COR-L47 (cell line): ENCODE measurements at places on chromosomes 2 and 18.

GRCh38 chr2:179129574-179130238, 79.8 kb upstream of the CCDC141 start:
- no peak for DNase-seq

DNA sequence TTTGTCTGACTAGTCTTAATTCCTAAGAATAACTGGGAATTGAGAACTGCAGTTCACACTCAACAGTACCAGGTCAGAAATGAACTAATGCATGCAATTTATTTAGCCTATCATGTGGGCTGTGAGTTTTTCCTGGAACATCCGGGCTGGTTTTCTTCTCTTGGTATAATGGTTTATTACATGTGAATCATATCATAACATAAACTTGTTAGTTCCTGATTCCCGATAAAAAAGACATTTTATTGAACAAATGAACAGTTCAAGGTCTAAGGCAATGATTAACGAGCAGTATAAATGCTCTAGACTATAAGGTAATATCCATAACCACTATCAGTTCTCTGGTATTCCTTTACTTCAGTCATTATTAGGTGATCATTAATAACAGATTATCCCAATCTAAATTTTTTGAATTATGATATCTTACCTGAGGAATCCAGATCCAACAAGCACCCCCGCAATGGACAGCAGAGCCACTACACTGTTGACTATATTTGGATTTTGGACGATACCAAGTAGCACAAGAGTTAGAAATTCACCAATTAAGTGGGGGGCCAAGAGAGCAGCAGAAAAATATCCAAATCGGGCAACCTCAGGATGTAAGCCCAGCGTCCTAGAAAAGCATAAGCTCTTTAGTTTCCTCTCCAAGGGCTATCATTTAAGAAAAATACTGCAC, 19.0 kb downstream of the ABCG5 start:
- no peak for DNase-seq

- DNase-seq = no peak
Measured at GRCh38 chr2:190137561-190137960, 75.0 kb upstream of the MSTN start.

DNA sequence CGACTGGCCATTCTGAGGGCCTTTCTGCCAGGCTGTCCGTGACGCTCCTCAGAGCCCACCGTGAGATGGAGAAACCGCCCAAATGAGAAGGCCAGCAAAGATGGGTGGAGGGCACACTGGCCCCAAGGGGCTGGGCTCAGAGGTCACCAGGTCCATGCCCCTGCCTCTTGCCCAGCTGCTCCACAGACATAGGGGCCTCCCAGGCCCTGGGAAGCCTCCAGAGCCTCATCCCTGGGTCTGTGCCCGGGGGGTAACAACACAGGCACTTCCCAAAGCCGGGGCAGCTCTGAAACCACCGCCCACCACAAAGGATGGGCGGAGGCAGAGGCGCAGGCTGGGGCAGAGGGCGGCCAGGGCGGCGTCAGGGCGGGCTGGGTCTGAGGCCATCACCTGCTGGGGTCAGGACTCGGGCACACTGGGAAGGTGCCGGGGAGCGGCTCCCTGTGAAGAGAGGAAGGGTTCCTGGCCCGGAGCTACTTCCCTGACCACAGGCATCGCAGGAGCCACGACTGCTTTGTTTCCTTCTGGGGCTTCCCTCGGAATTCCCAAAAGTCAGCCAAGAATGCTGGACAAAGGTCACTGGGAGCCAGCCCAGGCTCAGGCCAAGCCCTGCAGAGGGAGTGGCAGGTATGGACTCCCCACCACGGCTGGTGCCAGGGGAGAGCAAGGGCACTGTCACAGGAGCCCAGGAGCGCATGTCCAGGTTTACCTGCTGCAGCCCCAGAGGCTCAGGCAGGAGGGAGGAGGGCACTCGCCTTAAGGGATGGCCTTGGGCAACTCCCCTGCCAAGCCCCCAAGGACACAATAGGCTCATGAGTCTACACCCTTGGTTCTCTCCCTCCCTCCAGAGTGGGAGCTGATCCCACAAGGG, 9.4 kb downstream of the CYP26B1 start:
- DNase-seq = no peak

DNA sequence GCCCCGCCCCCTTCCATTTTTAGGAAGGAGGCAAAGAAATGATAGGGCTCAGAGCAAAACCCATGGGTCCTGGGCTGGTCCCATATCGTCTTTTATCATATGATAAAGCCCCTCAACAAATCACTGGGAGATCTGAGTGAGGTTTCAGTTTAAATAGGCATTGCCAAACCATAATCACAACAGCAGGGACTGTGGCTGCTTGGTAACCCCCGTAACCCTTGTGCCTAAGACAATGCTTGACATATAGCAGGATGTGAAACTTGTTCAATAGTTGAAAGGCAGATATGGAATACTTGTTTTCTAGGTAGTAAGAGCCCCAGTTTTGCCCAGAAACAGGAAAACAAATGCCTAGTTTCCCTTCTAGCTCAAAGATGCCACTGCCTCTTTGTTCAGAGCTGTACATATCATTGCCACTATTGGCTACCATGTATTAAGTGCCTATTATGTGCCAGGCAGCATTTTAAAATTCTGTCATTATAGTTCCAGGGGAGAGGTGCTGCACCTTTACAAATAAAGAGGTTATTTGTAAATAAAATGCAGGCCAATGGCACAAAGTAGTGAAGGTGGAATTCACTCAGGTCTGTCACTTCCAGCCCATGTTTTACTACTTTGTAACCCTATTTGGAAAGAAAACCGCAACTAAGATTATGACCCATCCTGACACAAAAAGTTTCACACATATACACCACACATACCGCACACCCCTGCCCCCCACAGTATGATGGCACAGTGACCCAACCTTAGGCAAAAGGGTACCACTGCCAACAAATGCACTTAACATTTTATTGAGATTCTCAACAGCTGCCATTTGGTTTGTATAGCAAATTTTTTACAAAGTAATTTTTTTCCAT, 14.2 kb downstream of the NAGK start:
- DNase-seq = no peak
